ENCODE measurements at places on chromosomes 5 and 9.
A peak's percentile ranks its signal among the peaks of the same experiment; 100 is the strongest.

- DNase-seq, result no peak
These were observed 19.4 kb downstream of the FXN start for GRCh38 chr9:69054989-69055388.

DNA sequence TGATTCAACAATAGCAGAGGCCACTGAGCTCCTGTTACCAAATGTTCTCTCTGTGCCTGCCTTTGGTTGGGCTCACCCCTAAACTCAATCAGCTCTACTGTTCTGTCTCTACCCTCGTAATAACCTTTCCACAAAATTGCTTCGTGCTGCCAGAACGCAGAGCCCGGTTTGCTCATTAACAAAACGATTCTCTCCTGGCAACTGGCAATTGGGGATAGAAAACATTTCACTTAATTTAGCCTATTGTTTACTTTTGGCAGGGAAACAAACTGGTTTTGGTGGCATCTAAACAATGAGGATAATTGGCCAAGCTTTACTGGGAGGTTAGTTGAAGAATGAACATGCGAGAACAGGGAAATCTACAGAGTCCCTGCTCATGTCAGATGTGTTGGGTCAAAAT, 56.6 kb downstream of the SLC28A3 start:
- DNase-seq, result no peak

GRCh38 chr9:19965336-19965735, 176.5 kb upstream of the SLC24A2 start:
- no peak for DNase-seq

GRCh38 chr5:81202655-81203054, 30.5 kb upstream of the CKMT2 start:
- DNase-seq, result no peak

GRCh38 chr9:138049779-138050471, 172.3 kb downstream of the CACNA1B start:
- no peak for DNase-seq

GRCh38 chr5:135564331-135564730, 14.5 kb downstream of the CXCL14 start:
- DNase-seq, result no peak

DNA sequence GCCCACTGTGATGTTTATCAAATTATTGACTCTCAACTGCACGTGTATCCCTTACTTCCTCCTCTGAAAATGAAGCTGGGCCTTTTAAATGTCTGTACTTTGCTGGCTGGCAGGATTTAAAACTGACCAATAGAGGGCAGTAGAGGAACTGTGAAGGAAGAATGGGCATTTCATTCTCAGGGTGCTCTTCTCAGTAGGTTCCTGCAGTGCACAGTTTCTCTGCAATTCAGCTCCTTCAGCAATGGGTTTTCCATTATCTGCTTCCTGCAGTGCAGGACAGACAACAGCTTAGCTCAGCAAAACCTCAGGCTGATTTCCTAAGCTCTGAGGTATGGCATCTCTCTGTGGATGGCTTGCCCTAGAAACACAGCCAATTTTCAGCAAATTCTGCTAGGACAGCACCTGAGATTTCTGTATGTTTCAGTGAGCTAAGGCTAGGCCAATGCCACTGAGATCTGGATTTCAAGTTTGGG, 298.4 kb upstream of the PRDM9 start:
- DNase-seq, result no peak

DNA sequence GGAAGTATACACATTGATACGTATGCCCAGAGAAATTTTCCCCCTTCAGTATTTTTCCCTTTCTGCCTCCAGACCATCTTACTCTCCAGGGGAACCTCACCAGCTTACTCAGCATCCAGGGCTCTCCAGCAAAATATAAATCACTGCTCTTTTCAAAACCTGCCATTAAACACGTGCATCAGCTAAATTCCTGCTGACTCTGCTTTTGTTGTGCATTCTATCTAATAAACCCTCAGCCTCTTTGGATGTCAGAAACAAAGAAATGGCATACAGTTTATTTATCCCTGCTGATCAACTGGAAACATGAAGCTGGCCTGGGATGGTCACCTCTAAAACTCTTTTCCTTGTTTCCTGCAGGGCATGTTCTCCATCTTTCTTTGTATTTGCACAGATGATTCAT, 126.8 kb downstream of the TRPM3 start:
- DNase-seq, result no peak

- DNase-seq, result no peak
These were observed 1009.4 kb downstream of the TLE1 start for GRCh38 chr9:80679916-80680315.

- DNase-seq, result no peak
These were observed 66.7 kb downstream of the SEC61B start for GRCh38 chr9:99288830-99289229.

DNA sequence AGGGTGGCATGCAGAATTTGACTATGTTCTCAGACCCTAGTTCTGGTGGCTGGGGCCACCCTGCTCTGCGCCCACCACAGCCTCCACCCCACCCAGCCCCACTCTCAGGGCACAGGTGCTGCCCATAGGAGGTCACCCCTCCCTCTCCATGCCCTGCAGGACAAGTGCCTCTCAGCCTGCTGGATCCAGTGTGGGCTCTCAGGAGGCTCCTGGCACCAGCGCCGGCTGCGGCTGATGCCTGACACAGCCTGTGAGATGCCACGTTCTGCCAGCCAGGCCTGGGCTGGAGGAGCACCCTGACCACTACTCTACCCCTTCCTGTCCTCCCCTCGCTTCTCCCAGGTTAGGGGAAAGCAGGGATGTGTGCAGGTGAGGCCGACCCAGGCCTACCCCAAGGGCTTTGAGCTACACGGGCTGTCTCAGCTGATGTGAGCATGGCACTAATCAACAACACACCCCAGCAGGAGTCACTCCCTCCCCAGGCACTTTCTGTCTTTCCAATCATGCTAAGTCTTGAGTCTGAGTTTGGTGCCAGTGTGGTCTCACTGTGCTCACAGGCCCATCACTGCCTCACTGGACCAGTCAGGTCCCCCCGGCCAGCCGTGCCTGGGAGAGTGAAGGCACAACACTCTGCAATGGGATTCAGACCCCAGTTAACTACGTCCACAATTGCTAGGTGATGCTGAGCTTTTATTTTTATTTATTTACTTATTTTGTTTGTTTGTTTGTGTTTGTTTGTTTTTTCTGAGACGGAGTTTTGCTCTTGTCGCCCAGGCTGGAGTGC, 12.1 kb upstream of the BARX1 start:
- DNase-seq, result no peak

DNA sequence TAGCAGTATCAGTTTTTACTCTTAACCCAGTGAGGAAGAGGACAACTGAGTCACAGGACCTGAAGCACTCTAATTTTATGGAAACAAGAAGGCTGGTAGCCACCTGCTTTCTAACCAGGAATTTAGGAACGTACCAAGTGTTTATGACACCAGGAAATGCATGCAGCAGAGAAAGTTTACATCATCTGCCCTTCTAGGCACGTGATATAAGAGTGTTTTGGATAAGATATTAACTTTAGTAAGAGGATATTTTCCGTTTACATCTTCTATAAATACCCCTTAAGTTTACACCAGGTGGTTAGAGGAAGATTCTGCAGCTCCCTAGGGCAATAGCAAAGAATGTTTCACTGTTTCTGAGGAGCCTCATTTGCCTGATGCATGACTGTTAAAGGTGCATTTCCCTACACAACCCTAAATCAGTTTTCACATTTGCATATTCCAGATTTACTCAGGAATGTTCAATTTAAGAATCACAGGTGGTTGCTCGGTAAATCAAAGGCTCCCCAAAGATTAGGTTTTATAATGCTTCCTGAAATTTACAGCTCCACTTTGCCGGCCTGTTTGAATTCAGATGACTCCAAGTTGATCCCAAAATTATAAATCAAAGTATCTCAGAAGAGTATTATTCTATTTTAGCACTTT, 1.8 kb downstream of the TSC1 start:
- DNase-seq, result no peak

- no peak for DNase-seq
These were observed 79.1 kb downstream of the AOPEP start for GRCh38 chr9:94805585-94805984.

DNA sequence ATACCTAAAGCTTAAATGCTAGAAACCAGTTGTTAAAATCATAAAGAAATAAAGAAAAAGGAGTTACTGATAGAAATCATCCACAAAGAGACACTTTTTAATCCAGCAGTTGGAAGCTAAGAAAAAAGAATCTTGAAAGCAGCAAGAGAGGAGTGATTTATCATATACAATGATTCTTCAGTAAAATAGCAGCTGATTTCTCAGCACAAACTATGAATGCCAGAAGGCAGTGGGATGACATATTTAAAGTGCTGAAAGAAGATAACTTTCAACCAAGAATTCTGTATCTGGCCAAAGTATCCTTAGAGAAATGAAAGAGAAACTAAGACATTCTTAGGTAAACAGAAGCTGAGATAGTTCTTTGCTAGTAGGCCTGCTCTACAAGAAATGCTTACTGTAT, 366.0 kb downstream of the HTR1A start:
- DNase-seq, result no peak

GRCh38 chr9:105678163-105678562, 15.9 kb downstream of the TAL2 start:
- DNase-seq, result no peak

- DNase-seq, result no peak
These were observed 67.0 kb downstream of the FEM1C start for GRCh38 chr5:115477581-115477980.

DNA sequence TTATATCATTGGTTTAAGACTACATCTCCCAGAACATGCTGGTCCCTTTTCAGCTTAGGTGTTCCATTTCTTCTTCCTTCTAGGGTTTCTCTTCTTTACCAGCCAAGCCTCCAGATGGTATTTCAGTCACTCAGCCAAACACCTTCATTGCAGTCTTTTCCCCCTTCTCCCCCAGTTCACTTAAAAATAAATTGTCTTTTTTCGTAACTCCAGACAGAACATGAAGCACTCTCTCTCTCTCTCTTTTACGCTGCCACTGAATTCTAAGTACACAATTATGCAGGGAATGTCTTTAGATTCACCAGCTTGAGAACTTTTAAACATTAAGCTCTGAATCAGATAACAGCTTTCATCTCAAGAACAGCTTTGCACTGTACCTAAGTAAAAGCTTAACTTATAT, 419.7 kb upstream of the BRINP1 start:
- no peak for DNase-seq

- no peak for DNase-seq
These were observed 43.6 kb upstream of the CLINT1 start for GRCh38 chr5:157902449-157903116.

GRCh38 chr9:4066120-4066519, 233.7 kb downstream of the GLIS3 start:
- DNase-seq, result no peak

DNA sequence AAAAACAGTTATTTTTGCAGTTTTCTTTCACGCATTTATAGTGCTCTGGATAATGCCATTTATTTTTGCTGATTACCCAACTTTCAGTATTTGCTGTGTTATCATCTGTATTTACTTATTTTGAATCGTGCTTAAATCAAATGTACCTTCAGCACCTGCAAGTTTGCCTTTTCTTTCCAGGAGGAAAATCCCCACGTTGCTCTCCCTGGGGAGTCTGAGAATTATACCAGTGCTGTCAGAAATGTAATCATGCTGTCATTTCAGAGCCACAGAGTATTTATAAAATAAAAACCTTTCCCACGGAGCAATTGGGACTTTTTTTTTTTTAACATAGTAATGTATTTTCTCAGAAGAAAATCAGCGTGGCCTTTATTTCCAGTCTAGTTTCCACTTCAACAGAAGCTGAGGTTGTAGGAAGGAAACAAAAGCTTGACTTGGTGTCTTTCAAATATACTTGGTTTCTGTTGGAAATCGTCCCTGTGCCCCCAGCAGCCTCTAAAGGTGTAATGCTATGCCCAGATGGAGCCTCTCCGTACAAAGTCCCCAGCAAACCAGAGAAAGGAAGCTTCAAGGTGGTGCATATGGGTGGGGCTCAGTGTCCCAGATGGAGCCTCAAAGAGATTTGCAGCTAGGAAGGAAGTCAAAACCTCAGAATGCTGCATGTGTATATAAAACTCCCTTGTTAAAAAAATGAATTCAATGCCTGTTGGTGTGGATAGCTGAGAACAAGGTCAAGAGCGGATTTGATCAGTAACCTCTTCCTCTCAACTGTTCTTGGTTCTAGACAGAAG, 2.1 kb downstream of the GPR150 start:
- no peak for DNase-seq

DNA sequence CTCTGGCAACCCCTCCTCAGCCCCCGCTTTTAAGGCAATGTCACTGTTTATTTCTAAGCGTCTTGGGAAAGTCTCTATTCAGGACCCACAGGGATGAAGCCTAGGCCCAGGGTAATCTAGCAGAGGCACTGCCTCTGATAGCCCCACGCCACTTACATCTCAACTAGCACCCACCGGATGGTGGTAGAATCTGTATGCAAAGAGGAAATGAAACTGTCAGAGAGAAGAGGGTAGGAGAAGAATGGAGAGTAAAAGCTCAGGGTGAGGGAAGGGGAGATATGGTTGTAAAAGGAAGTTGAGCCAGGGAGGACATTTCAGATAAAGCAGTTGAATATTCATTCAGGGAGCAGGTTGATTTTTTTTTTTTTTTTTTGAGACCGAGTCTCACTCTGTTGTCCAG, 3.0 kb downstream of the FRRS1L start:
- peak; percentile 13 for DNase-seq

DNA sequence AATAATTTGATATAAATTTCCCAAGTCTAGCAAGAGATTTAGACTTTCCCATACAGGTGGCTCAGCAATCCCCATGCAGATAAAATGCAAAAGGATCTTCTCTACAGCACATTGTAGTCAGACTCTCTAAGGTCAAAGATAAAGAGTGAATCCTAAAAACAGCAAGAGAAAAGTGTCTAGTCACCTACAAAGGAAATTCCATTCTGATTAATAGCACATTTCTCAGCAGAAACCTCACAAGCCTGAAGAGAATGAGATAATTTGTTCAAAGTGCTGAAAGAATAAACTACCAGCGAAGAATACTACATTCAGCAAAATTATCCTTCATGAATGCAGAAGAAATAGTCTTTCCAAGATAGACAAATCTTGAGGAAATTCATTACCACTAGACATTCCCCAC, 493.3 kb downstream of the PRELID2 start:
- DNase-seq, result no peak

GRCh38 chr9:123746765-123747164, 183.2 kb downstream of the DENND1A start:
- DNase-seq, result no peak

- DNase-seq, result no peak
These were observed 73.4 kb downstream of the OLFM1 start for GRCh38 chr9:135160862-135161261.

DNA sequence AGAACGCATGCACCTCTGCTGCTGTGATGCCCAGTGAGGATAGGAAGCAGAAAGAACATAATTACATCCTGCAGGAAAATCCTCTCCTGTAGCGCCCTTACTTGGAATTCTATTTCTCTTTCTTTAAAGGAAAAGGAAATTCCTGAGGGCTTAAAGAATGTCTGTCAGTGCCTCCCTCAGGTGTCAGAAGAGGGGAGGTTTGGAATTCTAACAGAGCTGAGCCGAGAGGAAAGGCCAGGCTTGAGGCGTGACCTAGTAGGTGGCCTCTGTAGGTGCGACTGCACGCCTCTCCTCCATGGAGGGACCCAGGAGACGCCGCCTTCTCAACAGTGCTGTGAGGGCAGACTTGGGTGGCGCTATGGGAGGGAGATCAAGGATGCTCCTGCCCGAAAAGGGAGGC, 55.9 kb upstream of the ERCC6L2 start:
- no peak for DNase-seq

GRCh38 chr9:131720330-131720729, 19.5 kb downstream of the RAPGEF1 start:
- DNase-seq, result no peak

- DNase-seq, result no peak
These were observed 107.2 kb downstream of the ARHGEF28 start for GRCh38 chr5:73733219-73733618.

- no peak for DNase-seq
These were observed 63.5 kb downstream of the C9orf50 start for GRCh38 chr9:129557192-129558036.

- no peak for DNase-seq
These were observed 1090.1 kb downstream of the CDH9 start for GRCh38 chr5:25948278-25948677.

Measured in GM12864 (cell line).